ENCODE measurements at places on chromosomes 13 and 19.
A peak's percentile ranks its signal among the peaks of the same experiment; 100 is the strongest.

- no peak for DNase-seq
- H3K27ac ChIP-seq: peak overlapping the region; percentile 100
- H3K27me3 ChIP-seq: peaks cover 11% of the 10 kb centered on the region
- H3K4me1 ChIP-seq: peaks cover 45% of the 10 kb centered on the region
These were observed 19.2 kb downstream of the SLC27A1 start for GRCh38 chr19:17489392-17490030.

GRCh38 chr19:5326986-5327623, 13.5 kb downstream of the PTPRS start:
- H3K4me1 ChIP-seq: peaks cover 3% of the 10 kb centered on the region
- no peak for DNase-seq
- no peak overlapping the region for H3K27ac ChIP-seq
- no peak overlapping the region for H3K4me3 ChIP-seq
- H3K36me3 ChIP-seq: no peaks in the 10 kb centered on the region

GRCh38 chr19:31233295-31233800, 115.9 kb downstream of the TSHZ3 start:
- H3K4me3 ChIP-seq: no peak overlapping the region
- H3K36me3 ChIP-seq: no peaks in the 10 kb centered on the region
- DNase-seq: no peak
- no peak overlapping the region for H3K27ac ChIP-seq
- H3K4me1 ChIP-seq: no peaks in the 10 kb centered on the region

DNA sequence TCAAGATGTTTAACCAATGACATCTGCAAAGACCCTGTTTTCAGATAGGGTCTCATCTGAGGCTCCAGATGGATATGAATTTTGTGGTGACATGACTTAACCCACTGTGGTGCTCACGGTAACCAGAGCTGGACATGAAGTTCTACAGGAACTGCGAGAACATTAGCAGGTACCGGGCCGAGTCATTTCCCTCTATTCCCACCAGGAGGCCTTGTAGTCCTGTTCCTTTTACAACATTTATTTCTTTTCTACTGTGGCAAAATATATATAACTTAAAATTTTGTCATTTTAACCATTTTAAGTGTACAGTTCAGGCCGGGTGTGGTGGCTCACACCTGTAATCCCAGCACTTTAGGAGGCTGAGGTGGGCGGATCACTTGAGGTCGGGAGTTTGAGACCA, 7.6 kb upstream of the TSPAN16 start:
- peaks cover under 1% of the 10 kb centered on the region for H3K4me1 ChIP-seq
- no peak overlapping the region for H3K4me3 ChIP-seq
- no peaks in the 10 kb centered on the region for H3K36me3 ChIP-seq
- H3K27ac ChIP-seq: no peak overlapping the region
- peaks cover 6% of the 10 kb centered on the region for H3K27me3 ChIP-seq

DNA sequence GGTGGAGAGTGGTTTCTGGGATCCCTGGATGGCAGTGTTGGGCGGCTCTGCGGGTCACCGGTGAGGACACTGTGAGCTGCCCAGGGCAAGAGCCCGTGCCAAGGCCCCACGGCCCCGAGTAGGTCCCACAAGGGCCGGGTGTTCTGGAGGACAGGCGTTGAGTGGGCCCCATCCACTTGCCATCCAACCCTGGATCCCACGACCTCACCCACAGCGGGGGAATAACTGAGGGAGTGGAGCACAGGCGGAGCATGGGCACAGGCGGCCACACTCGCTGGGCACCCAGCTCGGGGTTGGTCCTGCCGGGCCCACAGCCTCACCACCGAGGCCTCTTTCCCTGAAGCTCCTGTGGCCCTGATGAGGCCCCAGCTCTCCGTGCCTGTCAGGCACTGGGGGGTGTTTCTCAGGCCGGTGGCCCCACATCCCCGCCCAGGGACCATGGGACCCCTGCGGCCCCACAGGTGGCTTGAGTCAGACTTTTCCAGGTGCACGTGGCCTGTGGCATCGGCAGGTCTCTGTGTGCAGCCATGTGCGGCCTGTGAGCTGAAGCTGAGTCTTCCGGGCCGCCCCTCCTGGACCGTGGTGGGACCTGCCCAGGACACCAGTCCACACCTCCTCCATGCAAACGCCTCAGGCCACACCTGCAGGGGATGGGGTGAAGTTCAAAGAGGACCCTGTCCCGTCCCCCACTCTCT, 16.6 kb downstream of the TMEM255B start:
- H3K4me1 ChIP-seq: peaks cover 6% of the 10 kb centered on the region
- no peaks in the 10 kb centered on the region for H3K36me3 ChIP-seq
- H3K27ac ChIP-seq: no peak overlapping the region
- H3K27me3 ChIP-seq: peaks cover 7% of the 10 kb centered on the region

All from immature natural killer cell (primary cell).